ENCODE measurements at places on chromosomes 1 and 21.

DNA sequence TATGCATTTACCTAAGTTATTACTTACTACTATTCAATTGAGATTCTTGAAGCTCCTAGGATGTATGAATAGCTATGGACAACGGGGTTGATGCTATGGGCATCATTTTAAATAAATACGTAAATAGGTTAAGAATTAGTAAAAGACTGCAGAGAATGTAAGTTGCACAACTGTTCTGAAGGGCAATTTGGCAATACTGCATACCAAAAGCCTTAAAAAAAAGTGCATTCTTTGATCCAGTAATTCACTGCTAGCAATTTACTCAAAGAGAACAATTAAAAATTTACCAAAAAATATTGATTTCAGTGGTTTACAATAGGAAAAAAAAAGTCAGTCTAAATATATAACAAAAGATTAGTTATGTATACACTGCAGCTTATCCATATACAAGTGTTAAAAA is 3.5 kb downstream of the ARPC5 start:
- no peak for DNase-seq

- no peak for DNase-seq
Measured at GRCh38 chr1:89887270-89887669, 66.4 kb downstream of the LRRC8D start.

DNA sequence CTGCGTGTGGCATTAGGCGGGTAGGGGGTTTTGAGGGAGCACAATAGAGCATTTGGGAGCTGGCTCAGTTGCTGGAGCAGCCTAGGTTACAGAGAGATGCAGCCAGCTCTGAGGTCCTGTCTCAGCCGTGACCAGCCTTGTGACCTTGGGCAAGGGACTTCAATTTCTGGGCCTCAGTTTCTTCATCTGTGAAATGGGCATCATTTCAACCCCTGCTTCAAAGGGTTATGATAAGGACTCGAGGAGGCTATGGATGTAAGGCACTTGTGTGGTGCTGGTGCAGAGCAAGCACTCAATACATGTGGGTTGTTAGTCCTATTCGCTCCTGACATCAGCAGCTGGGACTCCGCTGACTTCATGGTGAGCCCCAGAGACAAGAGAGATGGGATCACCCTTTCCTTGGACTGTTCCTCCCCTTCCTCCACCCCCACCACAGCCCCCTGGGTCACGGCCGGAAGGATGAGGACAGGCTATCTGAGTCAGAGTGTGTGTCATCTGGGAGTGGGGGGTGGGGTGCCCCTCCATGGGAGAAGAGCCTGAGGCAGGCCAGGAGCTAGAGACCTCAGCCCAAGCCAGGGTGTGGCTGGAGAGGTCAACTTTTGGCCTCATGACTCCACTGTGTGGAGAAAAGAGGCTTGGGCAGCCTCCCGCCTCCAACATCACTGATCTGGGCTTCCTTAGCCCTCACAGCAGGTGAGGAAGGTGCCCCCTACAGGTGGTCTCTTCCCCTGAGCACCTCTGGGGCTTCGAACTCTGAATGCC is 71.4 kb upstream of the ZBTB40 start:
- no peak for DNase-seq

GRCh38 chr21:39531064-39531463 is 79.3 kb downstream of the SH3BGR start:
- DNase-seq = no peak

DNA sequence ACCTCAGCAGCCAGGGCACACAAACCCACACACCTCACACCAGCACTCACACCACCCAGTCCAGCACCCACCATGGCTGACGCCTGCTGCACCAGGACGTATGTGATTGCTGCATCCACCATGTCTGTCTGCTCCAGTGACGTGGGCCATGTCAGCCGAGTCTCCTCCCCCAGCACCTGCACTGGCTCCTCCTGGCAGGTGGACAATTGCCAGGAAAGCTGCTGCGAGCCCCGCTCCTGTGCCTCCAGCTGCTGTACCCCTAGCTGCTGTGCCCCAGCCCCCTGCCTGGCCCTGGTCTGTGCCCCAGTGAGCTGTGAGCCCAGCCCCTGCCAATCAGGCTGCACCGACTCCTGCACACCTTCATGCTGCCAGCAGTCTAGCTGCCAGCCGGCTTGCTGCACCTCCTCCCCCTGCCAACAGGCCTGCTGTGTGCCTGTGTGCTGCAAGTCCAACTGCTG is at the start of gene KRTAP10-8:
Gene KRTAP10-8 (plus strand): TSS at position 51 of the 458 bp plus-strand sequence. CDS start 22 bp downstream, at position 73.
- DNase-seq = no peak

DNA sequence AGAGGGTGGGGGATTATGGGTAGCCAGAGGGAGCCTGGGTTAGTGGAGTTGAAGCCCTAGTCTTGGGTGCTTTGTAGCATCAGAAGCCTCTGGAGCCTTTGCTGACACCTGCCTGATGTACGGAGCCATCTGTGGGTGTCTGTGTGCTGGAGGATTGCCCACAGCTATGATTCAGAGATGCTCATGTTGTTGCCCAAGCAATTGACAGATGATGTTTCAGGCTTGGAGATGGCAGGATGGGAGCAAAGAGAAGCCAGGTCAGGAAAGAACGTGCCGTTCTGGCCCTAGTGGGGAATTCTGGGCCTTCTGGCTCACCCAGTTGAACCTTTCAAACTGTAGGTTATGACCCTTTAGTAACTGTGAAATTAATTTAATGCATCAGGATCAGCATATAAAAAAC is 27.6 kb downstream of the COQ8A start:
- DNase-seq = no peak

GRCh38 chr1:155079210-155079486 is 511 bp downstream of the EFNA3 start:
- DNase-seq = no peak
